ENCODE measurements at places on chromosomes 11 and 22.

DNA sequence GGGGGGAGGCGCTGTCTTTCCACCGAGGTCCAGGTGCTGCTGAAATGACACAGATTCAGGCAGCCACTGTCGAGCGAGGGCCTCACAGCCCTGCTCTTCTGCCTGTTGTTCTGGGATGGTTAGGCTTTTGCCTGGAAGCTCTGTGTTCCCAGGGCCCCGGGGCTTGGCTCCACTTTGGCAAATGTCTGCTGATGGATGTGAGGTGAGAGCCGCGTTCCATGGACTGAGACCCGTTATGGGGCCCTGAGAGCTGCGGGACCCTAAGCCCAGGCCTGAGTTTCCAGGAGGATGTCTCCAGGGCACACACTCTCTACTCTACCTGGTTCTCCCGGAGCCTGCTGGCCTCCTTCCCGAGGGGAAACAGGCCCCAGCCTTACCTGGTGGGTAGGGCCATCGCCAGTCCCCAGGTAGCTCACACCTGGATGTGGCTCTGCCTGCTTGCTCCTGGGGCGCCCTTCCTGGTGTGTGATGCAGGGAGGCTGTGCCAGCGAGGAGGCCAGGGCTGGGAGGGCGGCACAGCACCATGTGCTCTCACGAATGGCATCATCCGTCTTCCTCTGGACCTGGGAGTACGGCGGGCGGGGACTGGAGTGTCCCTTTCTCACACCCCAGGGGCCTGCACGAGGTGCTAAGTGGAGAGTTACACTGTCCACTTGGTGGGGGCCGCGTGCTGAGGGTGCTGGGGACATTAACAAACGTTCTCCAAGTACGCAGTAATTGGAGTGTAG, 435.5 kb downstream of the TBC1D22A start:
- no peak for DNase-seq

DNA sequence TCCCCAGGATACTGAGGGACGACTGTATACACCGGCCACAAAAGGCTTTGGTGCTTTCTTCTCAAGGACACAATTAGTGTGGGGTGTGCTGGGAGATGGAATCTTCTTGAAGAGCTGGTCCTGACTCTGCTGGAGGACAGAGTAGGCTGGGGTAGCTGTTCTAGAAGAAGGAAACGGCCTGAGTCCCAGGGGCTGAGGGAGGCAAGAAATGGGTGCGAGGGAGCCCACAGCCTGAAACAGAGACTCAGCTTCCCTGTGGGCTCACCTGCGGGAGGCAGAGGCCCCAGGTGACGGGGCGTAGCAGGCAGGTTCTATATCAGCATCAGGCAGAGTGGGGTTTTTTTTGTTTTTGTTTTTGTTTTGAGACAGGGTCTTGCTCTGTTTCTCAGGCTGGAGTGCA, 36.6 kb downstream of the PARVG start:
- DNase-seq = no peak

DNA sequence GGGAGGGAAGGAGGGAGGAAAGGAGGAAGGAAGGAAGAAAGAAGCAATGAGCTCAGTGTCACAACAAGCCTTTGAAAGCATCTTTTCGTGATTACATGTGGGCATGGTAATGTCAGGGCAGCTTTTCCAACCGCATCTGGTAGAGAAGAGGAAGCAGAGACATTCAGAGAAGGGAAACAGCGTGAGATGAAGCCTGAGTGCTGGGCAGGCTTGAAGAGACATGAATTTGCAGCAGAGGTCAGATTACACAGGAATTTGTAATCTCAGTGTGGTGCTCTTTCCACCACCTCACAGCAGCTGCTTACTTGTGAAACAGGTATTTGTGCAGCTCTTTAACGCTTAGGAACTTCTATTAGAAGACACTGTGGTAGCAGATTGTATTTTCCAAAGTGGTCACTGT, 289.5 kb upstream of the C11orf87 start:
- no peak for DNase-seq

DNA sequence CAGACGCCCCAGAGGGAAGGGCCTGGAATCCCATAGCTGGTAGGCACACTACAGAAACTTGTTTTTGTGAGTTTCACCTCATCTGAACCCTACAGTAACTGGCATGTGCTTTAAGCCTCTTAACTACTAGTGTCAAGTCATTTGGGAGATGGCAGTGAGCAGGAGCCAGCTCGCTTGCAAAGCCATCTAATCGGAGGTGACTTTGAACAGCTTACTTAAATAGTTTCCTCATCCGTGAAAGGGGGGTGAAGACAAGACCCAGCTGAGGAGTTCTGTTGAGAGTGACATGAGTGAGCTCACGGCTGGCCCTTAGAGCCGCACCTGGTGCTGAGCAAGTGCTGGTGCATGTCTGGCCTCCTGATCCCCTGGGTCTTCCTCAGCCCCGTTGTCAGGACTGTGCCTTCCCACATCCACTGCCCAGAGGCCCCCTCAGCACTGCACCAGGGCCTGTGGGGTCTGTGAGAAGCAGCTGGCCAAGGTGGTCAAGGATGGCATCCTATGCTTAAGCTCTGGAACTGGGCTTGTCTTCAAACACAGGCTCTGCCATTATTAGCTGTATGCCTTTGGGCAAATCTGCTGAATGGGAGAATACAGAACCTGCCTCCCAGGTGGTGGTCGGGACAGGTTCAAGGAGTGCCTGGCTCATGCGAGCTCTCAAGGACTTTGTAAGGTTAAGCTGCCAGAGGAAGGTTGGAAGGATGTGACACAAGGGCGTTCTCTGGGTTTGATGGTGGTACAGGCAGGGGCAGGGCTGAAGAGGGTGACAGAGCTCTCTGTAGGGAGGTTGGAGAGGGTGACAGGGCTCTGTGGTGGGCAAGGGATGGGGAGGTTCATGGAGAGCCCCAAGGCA, 27.3 kb downstream of the INCENP start:
- no peak for DNase-seq

- DNase-seq = no peak
Observed at GRCh38 chr22:41469218-41469851, 418 bp downstream of the ACO2 start.

GRCh38 chr11:58055806-58056401, 25.2 kb downstream of the OR6Q1 start:
- DNase-seq = no peak

- DNase-seq = no peak
Observed at GRCh38 chr11:340539-341512, 20.2 kb upstream of the IFITM3 start.

GRCh38 chr22:22070371-22070824, 87.8 kb upstream of the TOP3B start:
- no peak for DNase-seq

GRCh38 chr11:3138178-3139085, 26.7 kb downstream of the OSBPL5 start:
- DNase-seq = no peak

- no peak for DNase-seq
Observed at GRCh38 chr11:57167125-57167846, 14.5 kb upstream of the LRRC55 start.

DNA sequence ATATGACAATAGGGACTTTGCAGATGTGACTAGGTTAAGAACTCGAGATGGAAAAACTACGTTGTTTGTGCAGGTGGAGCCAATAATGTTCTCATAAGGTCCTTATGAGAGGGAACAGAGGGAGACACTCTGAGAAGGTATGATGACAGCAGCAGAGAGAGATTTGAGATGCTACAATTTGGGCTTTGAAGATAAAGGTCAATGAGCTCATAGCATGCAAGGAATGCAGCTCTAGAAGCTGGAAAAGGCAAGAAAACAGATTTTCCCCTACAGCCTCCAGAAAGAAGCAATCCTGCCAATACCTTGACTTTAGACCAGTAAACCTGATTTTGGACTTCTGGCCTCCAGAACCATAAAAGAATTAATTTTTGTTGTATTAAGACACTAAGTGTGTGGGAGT, 21.1 kb downstream of the FAM76B start:
- DNase-seq = no peak

DNA sequence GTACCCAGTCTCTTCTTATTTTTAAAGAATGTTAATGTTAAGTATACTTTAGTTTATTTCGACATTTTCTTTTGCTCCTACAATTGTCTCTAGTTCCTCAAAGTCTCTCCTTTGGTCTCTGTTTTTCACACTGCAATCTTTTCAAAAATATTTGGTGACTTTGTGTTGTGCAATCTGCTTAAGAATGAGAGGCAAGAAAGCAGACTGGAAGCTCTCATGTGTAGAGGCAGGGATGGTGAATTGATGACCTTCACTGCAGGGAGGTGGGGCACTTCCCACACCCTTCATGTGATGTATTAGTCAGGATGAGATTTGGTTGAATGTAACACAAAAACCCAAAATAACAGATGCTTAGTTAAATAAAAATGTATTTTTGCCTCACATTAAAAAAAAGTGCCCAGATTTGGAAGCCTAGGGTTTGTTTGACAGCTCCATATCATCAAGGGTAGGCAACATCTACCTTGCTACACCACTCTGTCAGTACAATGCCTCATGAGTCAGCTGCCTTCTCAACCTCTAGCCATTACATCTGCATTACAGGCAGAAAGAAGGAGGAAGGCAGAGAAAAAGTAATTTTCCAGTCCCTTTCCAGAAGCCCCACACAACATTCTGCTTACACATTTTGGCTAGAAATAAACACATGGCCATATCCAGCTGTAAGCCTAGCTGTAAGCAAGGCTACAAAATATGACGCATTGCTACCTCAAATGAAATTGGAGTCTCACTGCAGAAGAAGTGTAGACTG, 3.8 kb upstream of the MMP27 start:
- DNase-seq = no peak

- no peak for DNase-seq
Observed at GRCh38 chr11:23425381-23425780, 565.1 kb upstream of the CCDC179 start.

DNA sequence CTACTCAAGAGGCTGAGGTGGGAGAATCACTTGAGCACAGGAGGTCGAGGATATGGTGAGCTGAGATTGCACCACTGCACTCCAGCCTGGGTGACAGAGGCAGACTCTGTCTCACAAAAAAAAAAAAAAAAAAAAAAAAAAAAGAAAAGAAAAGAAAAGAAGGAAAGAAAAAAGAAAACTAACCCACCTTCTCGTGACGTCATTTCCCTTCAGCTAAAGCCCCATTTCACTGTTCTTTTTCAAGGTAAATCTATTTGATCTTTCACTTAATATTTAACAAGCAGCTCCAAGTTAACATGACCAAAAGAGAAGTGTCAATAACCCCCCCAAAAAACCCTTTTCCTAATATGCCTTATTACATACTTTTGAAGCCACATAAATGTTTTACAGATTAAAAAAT, 5.1 kb downstream of the RAPSN start:
- DNase-seq = no peak

- DNase-seq = peak; percentile 91
Observed at GRCh38 chr11:57792060-57792541, 30.5 kb downstream of the CTNND1 start.

DNA sequence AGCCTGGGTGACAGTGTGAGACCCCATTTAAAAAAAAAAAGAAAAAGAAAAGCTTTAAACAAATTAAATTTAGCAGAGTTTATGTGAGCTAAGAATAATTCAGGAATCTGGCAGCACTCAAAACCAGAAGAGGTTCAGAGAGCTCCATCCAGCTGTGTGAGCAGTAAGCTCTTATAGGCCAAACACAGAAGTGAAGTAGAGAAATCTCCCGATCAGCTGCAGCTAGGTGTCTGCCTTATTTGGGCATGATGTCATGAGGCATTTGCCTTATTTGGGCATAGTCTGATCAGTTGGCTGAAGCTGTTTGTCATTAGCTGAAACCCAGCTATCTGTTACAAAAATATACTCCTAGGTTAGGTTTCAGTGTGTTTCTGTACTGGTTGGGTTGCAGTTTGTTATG, 8.2 kb downstream of the MS4A15 start:
- no peak for DNase-seq

DNA sequence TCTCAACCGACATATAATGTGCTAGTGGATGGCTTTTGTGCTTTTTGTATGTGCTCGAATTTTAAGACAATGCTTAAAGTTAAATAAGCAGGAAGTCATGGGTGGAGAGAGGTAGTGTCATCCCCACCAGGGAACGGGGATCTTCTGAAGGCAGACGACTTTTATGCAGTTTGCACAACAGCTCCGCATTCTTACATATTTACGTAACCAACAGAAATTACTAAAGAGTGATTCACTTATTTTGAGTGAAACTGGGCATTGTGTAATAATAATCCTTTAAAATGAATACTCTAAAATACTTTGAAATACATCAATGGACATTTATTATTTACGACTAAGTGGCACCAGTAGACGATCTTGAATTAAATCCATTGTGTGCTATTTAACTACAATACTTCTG, 305.1 kb downstream of the CNTN5 start:
- no peak for DNase-seq

- DNase-seq = no peak
Observed at GRCh38 chr11:20388096-20389055, 860 bp downstream of the PRMT3 start.

DNA sequence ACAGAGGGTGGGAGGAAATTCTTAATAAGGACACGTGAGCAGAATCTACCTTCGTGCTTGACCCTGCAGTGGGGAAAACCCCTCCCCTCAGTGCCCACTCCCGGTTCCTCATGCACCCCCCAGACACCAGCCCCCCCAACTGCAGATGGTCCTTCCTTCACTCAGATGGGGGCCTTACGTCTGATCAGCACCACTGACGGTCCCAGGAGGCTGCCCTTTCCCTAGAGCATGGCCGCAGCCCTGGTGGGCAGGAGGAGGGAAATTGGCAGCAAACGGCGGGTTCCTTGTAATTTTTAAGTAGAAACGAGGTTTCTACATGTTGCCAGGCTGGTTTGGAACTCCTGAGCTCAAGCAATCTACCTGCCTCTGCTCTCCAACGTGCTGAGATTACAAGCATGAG, 477.7 kb downstream of the TBC1D22A start:
- DNase-seq = no peak

DNA sequence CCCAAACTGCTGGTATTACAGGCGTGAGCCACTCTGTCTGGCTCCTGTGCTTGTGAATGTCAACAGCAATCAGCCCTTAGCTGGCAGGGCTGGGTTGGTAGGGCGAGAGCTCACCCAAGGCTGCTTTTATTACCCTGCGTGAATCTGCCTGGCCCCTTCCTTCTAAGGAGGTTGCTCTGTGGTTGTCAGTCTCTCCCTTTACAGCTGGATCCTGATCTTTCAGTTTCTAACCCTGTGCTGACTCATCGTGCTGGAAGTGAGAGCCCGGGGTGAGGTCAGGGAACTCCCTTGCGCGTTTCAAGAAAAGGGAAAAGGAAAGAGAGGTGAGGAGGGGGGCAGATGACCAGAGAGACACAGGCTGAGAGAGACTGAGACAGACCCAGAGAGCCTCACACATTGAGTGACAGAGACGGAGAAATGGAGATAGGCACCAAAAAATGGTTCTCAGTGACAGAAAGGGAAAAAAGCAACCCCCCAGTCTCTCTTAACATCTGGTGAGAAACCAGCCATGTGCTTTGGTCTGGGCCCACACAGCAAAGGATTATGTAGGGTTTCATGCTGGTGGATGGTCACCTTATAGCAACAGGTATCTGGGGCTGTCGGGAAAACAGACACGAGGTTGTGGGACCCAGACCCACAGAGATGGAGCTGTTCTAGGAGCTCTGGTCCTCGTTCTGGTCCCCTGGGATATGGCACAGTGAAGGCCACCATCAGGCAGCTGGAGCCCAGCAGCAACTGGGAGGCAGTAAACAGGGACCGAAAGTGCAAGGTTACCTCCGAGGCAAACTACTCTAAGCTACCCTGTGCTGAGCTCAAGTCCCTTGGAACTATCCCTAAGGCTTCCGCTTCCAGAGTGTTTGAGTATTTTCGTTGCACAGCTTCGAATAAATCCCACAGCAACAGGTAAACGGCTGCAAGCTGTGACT, 2.5 kb downstream of the TCN2 start:
- peak; percentile 74 for DNase-seq

GRCh38 chr11:62026739-62027370, 59.4 kb upstream of the FTH1 start:
- no peak for DNase-seq

Measured in CD4-positive, alpha-beta T cell treated with Interferon alpha-2 for 1 hour (primary cell).